ENCODE measurements at places on chromosomes 5 and 9.

DNA sequence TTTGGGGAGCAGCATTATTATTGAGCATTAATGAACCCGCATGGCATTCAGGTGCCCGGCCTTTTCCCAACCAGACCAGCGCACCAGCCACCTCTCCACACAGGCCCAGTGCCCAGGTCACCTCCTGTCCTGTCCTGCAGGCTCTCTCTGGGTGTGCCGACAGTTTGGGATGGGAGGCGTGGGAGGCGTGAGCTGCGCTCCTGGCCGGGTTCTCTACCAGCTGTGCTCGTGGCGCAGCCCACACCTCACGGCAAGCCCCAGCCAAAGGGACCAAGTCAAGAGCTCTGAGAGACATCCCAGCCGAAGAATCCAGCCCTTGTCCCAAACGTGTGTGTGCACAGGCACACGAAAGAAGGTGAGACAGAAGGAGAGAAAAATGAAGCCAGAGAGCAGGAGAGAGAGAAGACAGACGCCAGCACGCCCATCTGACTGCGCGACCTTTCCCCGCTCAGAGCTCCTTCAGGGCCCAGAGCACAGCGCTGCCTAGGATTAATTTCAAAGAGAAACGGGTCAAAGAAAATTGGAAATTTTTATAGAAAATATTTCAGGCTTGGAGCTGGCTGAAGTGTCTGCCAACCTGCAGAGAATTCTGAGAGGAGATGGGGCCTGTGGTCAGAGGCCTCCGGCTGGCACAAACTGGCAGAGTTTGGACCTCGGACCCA lies 81.7 kb downstream of the ADAMTS2 start:
- DNase-seq, result no peak

GRCh38 chr5:64800926-64801325 lies 32.2 kb downstream of the CWC27 start:
- no peak for DNase-seq

DNA sequence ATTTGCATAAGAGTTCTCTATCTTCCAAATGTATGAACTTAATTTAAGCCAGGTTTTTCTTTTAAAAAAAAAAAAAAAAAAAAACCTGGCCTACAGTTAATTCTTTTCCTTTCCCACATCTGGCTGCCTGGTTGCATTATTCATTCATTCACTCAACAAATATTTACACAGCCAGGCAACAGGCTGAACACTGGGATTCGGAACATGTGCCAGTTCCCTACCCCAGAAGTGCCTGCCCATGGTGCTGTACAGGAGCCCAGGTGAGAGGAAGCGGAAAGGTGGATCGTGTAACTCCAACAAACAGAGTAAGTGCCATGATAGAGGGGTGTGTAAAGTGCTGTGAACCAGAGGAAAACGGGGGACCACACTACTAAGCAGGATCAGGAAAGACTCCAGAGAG lies 93.6 kb downstream of the CDK5RAP2 start:
- DNase-seq, result no peak

DNA sequence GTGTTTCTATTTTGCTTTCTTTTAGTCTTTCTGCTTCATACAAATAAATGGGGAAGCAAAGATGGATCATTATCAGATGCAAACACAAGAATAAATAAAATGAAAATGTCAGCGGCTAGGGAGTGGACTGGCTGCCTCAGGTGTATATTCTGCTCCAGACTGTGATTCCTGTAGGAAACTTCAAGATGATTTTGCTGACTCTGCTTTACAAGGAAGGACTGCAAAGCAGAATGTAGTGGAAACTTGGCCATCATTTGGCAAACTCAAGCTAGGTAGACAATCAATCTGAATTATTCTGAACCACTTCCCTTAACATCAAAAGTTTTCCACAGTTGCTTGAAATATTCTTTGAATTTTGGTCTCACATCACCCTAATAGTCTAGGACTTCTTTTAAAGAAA lies 38.1 kb upstream of the NREP start:
- no peak for DNase-seq

DNA sequence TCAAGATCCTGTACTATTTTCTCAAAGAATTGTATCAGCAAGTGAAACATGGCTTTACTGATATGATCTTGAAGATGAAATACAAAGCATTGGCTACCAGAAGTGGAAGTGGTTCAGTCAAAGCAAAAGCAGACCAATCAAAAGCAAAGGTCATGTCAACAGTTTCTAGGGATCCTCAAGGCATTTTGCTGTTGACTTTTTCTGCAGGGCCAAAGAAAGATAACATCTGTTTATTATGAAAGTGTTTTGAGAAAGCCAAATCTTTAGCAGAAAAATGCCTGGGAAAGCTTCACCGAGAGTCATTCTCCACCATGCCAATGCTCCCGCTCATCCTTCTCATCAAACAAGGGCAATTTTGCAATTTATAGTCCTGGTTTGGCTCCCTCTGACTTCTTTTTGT lies 90.3 kb upstream of the ACO1 start:
- DNase-seq, result no peak

GRCh38 chr5:141701360-141702119 lies 19.5 kb upstream of the ARAP3 start:
- DNase-seq, result no peak

GRCh38 chr5:36998578-36998977 lies 122.0 kb downstream of the NIPBL start:
- no peak for DNase-seq

DNA sequence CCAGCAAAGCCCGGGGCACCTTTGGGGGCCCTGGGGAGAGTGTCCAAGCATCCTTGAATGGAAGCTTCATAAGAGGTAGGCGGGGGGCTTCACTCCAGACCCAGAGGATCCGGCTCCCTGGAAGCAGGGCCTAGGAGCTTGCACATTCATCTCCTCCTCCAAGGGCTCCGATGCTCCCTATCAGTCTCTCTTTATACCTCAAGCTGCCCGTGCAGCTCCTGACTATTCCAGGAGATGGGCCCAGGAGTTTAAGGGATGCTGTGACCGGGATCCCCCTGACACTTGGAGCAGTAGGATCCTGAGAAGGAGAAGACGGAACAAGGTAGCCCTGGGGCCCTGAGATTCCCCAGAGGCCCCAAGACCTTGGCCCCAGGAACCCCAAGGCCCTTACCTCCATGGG lies 25.9 kb downstream of the CSF1R start:
- DNase-seq, result no peak

DNA sequence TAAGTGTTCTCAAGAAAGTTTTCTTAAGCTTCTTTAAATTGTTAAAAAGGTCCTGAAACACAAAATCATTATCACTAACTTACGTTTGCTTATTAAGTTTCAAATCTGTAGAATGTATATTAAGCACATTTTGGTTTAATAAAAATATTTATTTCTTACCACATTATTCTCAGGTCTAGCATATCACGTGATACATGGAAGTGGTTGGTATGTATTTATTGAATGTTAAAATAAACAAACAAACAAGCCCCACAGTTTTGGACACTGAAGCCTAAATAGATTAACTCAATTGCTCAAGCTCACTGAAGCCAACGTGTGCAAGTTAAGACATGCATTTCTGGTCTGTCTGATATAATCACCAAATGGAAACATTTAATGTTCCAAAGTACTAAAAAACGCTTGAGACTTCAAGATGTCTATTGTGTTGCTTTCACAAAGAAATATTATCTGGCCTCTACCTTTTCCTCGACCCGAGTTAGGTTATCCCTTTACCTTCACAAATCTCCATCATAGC lies 1136.9 kb downstream of the TAF11L14 start:
- no peak for DNase-seq
